ENCODE measurements at places on chromosomes 1 and 21. TPM values are rescaled to one million over a fixed set of nuclear protein-coding genes. Genes with fewer than 3 reads are reported as not detected.

GRCh38 chr1:97909266-97909665, 11.6 kb downstream of the DPYD start:
- no peak for DNase-seq

DNA sequence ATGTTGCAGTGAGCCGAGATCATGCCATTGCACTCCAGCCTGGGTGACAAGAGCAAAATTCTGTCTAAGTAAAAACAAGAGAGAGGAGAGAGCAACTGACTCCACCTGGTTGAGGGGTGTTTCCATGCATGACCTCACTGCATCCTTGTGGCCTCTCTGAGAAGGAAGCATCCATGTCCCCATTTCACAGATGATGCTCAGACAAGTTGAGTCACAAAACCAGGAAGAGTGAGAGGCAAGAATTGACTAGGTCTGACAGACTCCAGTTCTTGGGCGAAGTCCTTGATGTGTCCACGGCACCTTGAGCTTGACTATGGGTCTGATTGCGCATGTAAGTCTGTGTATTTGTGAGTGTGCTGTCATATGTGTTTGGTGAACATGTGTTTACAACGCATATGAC, 105.8 kb downstream of the LACTBL1 start:
- DNase-seq, result no peak

DNA sequence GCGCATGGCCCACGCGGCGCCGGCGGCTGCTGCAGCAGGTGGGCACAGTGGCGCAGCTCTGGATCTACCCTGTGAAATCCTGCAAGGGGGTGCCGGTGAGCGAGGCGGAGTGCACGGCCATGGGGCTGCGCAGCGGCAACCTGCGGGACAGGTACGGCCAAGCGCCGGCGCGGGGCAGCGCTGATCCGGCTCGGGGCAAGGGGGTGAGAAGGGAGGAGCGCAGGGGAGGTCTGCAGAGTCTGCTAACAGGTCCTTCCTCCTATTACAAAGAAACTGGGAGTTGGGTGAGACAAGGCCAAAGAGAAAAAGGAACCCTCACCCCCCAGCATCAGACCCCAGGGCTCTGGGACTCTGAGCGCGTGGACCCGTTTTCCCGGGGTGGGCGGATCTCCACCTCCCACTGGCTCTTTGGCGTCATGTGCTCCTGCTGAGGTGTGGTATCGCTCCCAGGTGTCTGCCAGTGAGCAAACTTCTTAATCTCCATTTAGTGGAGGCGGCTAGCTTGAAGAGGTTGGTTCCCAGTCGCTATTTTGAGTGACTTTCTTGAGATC, 431 bp downstream of the MTARC1 start:
- DNase-seq, result no peak

- no peak for DNase-seq
These were observed 179.2 kb upstream of the LMO4 start for GRCh38 chr1:87149241-87150041.

Gene NOS1AP
- 2.4 TPM for total RNA-seq

Gene GUCA2A
- total RNA-seq, result not detected

Data from neural progenitor cell (in vitro differentiated cells).